ENCODE measurements at places on chromosomes 16 and 17.
A peak's percentile ranks its signal among the peaks of the same experiment; 100 is the strongest.

GRCh38 chr16:3198334-3199072 is 10.5 kb downstream of the OR1F1 start:
- no peak for DNase-seq

DNA sequence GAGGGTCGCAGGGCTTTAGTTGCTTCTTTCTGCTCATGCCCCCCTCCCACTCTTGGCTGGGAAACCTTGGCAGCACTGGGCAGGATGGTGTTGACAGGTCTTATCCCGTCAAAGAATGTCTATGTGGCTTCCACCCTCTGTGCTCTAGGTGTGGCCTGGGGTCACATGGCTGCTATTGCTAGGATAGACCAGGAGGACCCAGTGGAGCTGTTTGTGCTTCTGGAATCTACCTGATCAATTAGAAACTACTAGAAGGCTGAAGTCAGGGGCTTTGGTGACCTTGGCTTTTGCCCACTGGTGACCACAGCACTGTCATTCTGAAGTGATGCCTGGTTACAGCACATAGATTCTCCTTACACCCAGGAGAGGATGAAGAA is 105.8 kb downstream of the CMIP start:
- no peak for DNase-seq

GRCh38 chr17:59825533-59826322 is 67.0 kb downstream of the TUBD1 start:
- no peak for DNase-seq

GRCh38 chr16:1309888-1310831 is 724 bp downstream of the UBE2I start:
- DNase-seq: peak; percentile 60

DNA sequence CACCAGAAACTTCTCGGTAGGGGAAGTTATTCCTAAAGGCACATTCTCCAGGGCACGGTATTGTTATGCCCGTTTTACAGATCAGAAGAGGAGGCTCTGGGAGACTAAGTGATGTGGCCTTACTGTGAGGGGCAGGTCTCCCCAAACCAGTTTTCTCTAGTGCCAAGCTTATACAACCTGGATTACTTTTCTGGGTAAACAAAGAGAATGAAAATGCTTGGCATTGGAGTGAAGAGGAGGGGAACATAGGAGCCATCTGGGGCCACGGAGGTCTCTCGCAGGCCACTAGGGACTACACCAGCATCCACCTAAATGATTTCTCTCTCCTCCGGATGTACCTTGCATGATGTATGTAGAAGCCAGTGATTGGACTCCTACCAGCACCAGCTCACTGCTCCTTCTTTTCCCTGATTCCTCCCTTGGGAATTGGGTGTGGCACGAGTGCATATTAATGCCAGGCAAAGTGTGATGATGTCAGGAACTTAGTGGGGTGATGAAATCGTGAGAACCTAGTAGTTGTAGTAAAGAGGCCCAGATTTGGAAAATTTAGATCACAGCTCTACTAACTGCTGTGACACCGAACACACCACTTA is 674 bp downstream of the TOM1L1 start:
- no peak for DNase-seq
